Fibroblast of skin of left biceps (primary cell): ENCODE measurements at places on chromosomes 13 and 19.
A peak's percentile ranks its signal among the peaks of the same experiment; 100 is the strongest.

DNA sequence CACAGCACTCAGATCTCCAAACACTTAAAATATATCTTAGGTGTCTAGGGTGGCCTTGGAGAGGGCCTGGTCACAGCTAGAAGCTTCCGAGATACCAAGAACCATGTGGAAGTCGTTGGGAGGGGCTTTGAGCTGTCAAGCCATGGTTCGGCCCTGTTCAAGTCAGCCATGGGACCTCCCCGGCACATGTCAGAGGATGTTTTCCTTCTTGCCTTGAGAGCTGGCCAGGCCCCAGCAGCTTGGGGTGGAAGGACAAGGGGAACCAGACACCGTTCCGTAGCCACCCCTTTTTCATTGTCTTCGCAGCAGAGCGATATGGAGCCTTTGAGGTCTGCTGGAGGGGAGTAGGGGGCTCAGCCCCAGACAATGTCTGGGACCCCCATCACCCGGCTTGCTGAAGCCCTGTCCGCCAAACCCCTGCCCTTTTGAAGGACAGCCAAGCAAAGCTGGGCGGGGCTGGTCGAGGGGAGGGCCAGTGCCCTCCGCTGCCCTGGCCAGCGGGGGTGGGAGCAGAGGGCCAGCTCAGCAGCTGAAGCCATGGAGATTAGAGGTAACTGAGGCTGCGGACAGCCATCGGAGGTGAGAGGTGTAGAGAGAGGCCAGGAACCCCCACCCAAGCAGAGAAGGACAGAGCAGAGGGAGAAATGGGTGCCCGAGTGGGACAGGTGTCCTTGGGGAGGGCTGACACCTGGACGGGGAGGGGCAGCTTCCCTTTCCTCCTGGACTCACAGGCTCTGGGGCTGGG is 435 bp downstream of the KLK11 start:
- DNase-seq, result no peak

GRCh38 chr13:110799246-110800236 is 86.0 kb downstream of the ING1 start:
- peak; percentile 85 for DNase-seq

DNA sequence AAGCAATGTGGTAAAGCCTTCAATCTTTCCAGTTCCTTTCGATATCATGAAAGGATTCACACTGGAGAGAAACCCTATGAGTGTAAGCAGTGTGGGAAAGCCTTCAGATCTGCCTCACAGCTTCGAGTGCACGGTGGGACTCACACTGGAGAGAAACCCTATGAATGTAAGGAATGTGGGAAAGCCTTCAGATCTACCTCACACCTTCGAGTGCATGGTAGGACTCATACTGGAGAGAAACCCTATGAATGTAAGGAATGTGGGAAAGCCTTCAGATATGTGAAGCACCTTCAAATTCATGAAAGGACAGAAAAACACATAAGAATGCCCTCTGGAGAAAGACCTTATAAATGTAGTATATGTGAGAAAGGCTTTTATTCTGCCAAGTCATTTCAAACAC is 15.6 kb upstream of the ZNF763 start:
- DNase-seq, result no peak

DNA sequence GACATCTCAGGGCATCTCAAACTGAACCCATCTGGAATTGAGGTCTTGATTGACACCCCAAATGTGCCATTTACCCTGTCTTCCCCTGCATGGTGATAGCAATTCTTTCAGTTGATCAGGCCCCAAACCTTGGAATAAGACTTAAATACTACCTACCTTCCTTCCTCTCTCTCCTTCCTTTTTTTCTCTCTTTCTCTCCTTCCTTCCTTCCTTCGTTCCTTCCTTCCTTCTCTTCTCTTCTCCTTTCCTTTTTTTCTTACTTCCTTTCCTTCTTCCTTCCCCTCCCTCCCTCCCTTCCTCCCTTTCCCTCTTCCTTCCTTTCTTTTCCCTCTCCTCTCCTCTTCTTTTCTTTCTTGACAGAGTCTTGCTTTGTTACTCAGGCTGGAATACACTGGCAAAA is 7.4 kb upstream of the GIPC1 start:
- no peak for DNase-seq

- DNase-seq, result no peak
These were observed 106.7 kb downstream of the PCCA start for GRCh38 chr13:100195568-100195967.

- no peak for DNase-seq
These were observed 1310.6 kb downstream of the SLITRK1 start for GRCh38 chr13:82571653-82572052.

GRCh38 chr19:8531470-8531869 is 17.5 kb upstream of the ZNF414 start:
- DNase-seq, result no peak

DNA sequence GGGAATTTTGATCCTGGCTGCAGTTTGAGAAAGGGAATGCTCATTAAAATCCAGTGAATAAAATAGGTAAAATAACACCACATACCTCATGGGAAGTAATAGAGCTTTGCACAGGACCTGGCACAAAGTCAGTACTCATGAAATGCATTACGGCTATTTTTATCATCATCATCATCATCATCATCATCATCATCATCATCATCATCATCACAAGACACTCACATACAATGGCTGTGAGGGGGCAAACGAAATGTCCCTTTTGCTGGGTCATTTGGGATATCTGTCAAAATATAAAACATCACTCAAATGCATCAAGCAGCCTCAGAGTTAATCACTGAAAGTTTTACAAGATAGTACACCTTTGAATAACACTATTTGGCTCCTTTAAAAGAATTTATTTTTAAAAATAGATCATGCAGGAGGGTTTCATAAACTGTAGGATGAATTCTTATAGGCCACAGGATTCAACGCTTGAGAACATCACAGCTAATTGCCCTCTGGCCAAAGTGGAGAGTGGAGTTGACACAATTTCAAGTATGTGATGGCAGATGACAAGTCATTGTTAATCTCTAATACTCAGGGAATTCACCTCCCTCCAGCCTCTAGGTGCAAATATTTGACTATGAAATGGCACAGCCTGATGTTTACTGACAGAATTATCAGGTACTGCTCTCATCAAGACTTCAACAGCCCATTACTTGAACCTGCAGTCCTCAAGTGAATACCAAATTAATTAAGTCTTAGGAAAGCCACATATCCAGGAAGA is 14.2 kb upstream of the ZNF599 start:
- DNase-seq, result no peak

- DNase-seq, result no peak
These were observed 776.3 kb downstream of the EFNB2 start for GRCh38 chr13:105758918-105759860.

DNA sequence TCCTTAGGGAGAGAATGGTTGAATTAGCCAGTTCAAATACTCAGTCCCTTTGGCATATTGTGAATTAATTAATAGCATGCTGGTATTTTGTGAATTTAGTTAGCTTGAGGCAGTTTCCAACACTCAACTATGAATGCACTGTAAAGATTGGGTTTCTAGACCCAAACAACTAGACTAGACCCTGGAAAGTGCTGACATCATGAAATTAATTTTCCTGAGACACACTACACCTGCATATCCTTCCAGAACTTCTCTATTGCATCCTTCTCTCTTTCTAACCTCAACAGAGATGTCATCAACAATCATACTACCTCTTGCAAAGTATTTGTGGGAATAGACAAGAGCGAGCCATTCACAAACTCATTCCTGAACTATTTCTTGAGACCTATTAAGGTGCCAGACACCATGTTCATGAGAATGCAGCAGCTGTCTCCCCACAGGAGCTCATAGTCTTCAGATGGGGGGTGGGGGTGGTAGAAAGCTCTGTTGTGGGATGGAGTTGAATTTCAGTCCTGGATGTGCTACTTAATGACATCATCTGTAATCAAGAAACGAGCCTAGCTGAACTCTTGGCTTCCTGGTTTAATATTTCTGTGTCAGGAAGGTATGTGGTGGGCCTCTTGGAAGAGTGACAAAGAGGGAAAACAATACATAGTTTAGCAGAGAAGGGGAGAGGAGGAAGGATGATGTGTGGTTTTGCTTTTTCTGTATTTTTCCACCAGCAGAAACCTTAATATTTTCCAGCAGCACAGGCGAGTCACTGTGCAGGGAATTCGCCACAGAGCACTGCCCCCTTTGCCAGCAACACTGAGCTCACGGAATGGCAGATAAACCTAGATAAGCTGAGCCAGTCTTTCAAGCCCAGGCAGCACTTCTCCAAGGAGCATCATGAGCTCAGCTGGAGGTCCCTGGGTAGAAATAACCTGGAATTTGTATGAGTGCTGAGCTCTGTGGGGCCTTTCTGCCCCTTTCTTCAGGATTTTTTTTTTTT is 53.1 kb upstream of the CYSLTR2 start:
- DNase-seq, result peak; percentile 61

- DNase-seq, result no peak
These were observed 643.5 kb downstream of the UQCRFS1 start for GRCh38 chr19:28569132-28570131.

GRCh38 chr19:8445488-8446001 is 770 bp downstream of the HNRNPM start:
- DNase-seq, result no peak

- peak; percentile 21 for DNase-seq
These were observed 537.6 kb downstream of the EFNB2 start for GRCh38 chr13:105997581-105998550.

GRCh38 chr19:927351-927779 is 1.5 kb downstream of the ARID3A start:
- no peak for DNase-seq

DNA sequence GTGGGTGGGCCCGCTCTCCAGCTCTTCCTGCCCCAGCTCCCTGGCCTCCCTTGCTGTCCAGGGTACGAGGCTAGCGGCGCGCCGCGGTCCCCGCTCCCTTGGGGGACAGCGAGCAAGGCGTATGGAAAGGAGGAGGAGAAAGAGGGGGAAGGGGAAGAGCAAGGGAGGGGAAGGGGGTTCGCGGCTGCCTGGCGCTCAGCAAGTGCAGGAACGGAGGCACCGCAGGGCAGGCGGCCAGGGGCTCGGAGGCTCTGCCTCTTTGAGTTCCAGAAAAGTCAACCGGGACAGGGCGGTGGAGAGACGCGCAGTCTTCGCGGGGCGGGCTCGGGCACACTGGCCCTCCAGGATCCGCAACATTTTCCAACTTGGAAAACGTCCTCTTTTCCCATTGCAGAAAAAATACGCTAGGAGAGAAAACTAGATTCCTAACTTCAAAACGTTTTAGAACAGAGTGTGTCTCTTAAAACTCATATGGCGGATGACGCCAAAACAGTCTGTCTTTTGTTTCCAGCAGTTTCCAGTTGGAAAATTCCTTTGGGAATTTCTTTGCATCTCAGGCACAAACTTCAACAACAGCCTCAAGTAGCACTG is 23.1 kb upstream of the TNFRSF19 start:
- DNase-seq, result no peak

GRCh38 chr19:53875602-53876325 is 6.2 kb upstream of the PRKCG start:
- no peak for DNase-seq

GRCh38 chr19:10523135-10523636 is 5.9 kb upstream of the S1PR5 start:
- DNase-seq, result no peak

DNA sequence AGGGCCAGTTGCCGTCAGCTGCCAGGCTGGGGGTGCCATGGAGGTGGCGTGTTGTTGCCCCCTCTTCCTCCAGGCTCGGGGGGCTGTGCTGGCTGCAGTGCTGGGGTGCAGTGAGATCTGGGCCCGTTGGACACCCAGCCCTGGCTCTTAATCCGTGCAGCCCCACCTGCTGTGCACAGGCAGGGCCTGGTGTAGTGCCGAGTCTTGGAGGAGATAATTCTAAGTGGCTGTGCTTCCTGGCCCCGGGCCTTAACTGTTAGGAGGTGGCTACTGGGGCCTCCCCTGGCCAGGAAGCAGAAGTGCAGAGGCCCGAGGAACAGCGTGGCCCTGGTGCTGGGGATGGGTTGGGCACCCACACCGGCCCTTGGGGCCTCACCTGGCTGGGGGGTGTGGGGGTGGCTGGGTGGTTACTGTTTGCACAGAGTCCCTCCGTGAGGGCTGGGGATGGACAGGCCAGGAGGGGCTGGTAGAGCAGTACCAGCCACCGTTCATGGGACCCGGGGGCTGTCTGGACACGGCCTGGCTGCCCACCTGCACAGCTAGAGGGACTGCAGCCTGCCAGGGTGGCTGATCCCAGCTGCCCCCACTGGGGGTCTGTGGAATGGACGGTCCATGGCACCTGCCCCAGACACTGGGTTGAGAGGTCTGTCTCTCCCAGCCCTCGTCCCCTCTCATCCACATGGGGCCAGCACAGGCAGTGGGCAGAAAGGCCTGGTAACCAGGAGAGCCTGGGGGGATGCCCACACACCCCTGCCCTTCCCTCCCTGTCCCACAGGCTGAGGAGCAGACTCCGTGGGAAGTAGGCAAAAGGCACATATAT is 3.3 kb downstream of the GPX4 start:
- no peak for DNase-seq

GRCh38 chr13:72104656-72105180 is 237.7 kb upstream of the DACH1 start:
- no peak for DNase-seq

- no peak for DNase-seq
These were observed 1410.1 kb upstream of the ATXN8OS start for GRCh38 chr13:68697551-68697950.

DNA sequence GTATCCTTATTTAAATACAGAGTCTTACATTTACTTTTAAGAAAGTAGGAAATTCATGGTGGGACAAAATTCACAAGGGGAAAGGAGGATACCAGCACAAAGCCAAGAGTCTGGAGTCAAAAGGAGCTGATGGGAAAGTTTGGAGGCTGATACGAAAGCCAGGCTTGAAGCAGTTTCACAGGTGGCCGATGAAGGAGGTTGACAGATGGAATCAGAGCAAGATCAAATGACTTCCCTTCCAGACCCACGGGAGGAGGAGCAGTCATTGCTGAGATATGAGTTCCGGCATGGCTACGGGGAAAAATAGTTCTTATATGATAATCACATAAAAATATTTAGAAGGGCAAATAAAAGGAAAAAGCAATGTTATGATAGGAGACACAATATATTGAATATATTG is 65.0 kb downstream of the DGKH start:
- no peak for DNase-seq

DNA sequence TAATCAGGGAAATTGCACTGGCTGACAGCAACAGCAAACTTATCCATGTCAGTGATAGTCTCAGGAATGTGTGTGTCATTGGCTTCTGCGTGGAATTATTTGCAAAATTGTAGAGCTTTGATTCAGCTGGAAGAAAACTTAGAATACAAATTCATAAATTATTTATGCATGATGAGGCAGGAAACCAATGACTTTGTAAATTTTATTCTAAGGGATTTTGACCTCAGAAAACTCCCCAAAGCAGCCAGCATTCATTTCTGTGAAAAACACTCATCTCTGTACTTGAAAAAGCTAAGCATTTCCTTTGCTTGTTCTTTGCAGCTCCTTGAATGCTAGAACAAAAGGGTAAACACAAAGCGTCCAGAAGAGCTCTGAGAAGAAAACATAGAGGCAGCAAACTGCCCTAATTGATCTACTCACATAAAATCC is 162.4 kb downstream of the DCT start:
- DNase-seq, result no peak

DNA sequence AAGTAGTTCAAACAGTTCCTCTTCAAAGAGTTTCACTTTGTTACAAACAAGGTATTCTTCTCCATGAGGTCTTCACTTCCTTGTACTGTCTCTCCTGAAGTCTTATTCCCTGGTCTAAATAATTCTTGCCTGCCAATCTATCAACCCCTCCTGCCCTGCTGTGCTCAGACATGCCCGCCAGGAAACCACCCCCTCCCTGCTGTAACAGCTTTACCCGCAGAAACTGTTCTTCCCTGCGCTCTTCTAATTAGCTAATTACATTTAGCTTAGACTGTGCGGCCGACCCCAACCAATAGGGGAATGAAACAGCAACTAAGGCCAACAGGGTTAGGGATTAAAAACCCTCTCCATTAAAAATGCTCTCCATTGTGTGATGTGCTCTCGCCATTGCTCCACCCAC is 46.7 kb downstream of the ZNF846 start:
- DNase-seq, result no peak
